ENCODE measurements at places on chromosomes 3 and 15.

DNA sequence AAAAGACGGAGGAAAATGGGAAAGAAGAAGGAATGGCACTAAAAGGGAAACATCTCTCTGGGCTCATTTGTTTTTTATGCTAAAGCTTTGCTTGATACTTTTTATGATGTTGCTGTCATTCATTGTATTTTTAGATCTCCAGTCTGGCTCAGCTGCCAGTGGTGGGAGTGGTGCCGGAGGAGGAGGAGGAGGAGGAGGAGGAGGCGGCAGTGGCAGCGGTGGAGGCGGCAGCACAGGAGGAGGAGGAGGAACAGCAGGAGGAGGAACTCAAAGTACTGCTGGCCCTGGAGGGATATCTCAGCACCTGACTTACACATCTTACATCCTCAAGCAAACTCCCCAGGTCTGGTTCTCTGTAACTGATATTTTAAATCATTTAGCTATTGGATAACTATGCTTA lies 49.6 kb downstream of the MAP6D1 start:
- DNase-seq = no peak

DNA sequence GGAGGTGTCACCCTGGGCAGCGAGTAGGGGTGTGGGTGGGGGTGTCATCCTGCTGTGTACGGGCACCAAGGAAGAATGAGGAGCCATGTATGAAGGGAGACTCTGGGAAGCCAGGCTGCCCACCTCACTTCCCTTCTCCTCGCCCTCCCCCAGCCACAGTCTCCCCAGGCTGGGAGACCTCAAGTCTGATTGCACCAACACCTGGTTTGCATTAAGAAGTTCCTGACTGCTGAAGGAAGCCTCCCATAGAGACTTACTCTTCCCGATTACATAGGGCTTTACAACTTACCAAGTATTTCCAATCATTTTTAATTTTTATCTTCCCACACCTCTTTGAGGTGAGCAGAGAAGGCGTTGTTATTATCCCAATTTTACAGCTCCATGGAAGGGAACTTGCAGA lies 29.5 kb upstream of the SMAD3 start:
- no peak for DNase-seq

GRCh38 chr15:25790000-25790660 lies 73.0 kb downstream of the ATP10A start:
- no peak for DNase-seq

GRCh38 chr15:95459273-95459672 lies 871.2 kb upstream of the NR2F2 start:
- no peak for DNase-seq
